Sciatic nerve (tissue), 2 donors: ENCODE measurements at places on chromosomes 5 and 9.

- DNase-seq: no peak
These were observed 1.3 kb downstream of the CD74 start for GRCh38 chr5:150411245-150411979.

GRCh38 chr5:135750506-135750905 lies 84.0 kb upstream of the SLC25A48 start:
- DNase-seq: no peak

DNA sequence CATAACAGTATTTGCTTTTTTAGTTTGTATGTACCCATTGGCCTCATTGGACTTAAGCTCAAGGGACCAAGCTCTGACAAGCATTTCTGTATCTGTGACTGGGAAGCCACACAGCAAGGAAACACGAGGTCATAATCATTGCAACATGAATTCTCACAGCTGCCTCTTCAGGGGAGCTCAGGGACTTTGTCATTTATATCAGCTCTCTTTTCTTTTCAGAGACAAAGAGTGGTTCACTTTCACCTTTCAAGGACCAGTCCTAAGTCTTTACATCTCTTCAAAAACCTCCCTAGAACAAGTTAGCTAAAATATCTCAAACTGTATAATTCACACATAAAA lies 58.6 kb downstream of the ADAMTS12 start:
- DNase-seq: no peak

GRCh38 chr5:113166261-113166660 lies 189.7 kb downstream of the DCP2 start:
- no peak for DNase-seq

DNA sequence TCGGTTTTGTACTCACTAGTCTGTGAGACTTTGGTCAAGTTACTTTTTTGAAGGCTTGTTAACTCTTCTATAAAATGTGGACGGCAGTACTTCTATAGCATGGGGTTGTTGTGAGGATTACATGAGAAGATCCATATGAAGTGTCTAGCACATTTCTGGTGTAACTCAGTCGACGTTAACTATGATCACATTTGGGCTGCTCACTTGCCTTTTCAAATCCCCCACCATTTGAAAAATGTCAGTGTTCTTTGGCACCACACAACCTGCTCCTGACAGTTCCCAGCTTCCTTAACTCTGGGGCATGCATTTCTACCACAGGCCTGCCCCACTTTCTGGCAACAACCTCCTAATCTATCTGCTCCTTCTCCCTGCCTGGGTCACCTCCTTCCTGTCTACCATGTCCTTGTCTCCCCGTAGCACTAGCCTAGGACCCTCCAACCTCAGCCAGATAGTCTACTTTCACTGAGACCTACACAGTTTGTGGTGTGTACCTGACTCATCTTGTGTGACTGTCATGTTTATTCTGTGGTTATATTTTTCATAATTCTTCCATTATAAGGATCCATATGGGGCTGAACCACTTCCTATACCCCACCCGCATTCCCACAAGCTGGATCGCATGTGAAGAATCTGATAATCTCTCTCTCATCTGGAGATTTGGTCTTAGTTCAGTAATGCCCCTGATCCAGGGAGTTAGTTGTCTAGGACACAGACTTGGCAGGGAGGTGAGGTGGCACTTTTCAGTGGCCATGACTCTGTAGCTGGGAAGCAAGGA lies 30.2 kb upstream of the BASP1 start:
- no peak for DNase-seq

DNA sequence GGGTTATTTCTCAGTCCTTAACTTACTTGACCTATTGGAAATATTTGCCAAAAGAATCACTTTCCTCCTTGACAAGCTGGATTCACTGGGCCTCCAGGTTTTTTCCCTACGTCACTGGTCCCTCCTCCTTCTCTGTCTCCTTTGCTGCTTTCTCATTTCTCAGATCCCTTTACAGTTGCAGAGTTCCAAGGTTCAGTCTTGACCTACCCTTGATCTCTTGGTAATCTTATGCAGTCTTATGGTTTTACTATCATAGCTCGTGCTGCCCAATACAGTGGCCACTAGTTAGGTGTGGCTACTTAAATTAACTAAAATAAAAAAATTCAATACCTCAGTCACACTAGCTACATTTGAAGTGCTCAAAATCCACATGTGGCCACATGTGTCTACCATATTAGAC lies 11.4 kb downstream of the SLC38A9 start:
- DNase-seq: no peak

- no peak for DNase-seq
These were observed 340.2 kb downstream of the SLCO4C1 start for GRCh38 chr5:101955891-101956290.

DNA sequence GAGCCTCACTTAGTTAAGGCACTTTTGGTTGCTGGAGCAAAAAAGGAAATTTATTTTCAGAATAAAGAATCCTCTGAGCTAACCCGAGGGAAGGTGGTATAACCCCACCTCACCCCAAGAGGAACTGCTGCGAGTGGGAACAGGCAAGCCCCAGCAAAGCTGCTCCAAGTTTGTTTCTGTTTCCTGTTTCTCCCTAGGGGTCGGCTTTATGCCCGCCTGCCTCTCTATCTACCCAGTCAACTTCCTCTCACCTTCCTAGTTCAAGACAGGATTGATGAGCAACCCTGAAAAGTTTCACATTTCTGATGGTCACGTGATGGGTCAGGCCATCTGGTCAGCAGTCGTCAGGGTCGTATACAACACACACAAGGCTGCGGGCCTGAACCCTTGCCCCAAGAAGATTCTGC lies 31.1 kb downstream of the TRIO start:
- DNase-seq: no peak

DNA sequence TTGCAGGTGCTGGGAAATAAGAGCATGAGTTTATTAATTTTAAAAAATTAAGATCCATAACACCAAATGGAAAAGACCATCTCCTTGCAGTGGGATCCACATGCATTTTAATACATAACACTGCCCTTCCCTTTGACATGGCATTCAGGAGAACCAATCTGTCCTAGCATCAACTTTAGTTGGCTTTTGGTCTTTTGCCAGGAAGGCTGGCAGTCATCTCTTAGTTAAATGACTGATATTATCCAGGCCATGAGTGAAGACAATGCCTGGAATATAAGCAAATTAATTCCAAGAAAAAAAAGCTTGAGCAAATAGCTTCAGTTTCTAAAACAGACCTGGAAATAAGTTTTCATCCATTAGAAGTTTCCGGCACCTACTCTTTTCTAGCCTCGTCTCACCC lies 55.1 kb upstream of the OTULINL start:
- DNase-seq: no peak

DNA sequence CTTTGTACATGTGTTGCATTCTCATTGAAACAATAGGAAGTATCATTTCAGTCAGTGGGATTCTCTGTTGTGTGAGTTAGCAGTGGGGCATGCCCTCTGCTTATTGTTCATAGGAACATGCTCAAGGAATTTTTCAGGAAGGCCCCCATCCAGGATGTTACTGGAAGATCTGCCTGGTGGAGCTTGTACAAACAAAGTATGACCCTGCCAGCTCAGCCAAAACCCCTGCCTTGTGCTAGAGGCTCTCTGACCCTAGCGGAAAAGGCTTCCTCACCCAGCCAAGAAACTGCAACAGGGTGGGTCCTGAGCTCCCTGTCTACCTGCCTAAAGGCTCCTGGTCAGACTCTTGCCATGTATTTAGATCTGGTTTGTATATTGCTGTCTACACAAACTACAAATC lies 43.2 kb downstream of the MRRF start:
- DNase-seq: no peak

- no peak for DNase-seq
These were observed 47.1 kb upstream of the SH3GL2 start for GRCh38 chr9:17531642-17532254.

DNA sequence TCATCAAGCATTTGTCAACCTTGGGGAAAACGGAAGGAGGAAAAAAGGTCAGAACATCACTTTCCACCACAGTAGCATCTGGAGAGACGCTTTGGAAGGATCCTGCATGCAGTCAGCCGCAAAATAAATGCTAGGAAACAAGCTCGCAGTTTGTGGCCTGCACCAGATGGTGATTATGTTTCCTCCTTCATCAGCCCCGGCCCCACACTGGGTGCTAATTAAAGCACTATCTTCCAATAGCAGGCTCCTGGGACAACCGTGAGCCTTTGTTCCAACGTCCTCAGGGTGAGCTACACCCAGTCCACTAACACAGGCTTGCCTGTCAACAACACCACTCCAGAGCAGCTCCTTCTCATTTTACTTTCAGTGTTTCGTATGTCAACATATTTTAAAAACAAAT lies 64.0 kb downstream of the RNF130 start:
- DNase-seq: no peak

GRCh38 chr5:76472335-76473008 lies 69.4 kb downstream of the IQGAP2 start:
- DNase-seq: no peak

DNA sequence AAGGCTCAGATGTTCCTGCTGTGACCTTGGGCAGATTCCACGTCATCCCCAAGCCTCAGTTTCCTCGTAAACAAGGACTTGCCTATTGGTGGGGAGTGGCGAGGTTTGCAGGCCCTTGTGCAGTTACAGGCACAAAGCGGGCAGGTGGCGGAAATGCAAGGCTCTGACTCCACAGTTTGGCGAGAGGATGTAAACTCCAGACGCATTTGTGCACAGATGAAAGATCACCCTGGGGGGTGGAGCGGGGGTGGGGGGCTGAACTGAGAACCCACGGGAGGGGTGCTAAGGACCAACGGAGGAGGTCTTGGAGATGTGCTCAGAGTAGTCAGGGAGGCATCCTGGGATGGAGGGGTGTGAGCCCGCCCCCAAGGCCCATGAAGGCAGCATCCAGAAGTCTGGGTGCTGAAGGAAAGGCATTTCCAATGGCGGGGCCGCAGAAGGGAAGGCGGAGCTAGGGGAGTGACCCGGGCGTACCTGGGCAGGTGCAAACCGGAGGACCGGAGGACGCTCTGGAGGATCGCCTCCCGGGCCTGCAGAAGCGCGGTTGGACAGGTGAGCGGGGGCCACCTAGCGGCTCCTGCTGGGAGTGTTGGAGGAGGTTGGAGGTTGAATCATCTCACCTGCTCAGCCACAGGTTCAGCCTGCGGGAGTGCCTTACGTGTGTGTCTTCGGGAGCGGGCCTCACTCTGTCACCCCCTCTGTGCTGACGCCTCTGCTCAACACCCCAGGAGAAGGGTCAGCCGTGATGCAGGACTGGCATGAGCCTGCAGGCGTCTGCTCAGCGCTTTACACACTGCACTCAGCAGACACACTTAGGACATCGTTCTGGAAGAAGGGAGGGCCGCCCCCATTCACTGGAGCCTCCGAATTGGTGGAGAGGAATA lies 1.9 kb upstream of the FIBCD1 start:
- peak; percentile 77 for DNase-seq

GRCh38 chr9:73183917-73184861 lies 32.5 kb downstream of the ANXA1 start:
- no peak for DNase-seq

DNA sequence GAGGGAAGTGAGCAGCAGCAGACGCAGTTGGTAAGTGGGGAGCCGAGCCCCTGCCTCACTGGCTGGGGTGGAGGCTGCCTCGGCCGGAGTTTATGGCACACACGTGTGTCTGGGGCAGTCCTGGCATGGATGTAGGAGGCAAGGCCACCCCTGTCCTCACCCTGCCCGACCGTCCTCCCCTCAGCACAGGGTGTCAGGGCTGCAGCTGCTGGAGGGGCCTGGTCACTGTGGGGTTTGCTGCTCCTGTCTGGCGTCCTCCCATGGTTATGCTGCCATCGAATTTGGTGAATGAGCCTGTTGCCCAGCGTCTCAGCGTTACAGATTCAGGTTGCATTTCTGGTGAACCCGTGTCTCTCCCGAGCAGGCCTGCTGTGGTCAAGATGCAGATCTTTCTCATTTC lies 32.4 kb downstream of the CEP72 start:
- no peak for DNase-seq

DNA sequence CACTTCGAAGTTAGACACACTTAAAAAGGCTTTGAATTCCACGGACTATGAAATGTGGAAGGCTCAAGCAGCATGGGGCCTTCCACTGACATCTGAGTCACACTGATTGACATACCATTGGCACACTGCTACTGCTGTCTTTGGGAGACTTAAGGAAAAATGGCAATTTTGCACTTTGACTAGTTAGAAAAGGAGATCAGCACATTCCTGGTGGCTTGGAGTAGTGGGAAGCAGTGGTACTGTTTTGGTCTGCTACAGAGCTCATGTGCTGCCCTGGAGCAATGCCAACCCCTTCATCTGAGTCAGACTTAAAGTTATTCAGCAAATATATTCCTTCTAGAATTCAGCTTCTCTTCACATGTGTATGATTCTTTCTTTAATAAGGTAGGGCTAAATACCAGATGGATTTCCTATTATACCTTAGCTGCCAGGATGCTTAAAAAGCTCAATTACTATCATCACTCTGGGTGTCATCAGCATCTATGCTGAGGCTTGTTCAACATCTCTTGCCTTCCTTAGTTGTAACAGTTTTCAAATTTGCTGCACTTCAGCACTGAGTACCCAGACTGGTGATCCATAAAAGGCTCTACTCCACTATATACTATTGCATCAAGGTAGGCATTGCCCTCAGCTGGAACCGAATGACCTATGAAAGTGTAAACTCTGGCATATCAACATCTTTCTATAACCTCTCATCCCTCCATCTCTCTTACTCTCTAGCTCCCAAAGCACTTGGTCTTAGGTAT lies 42.3 kb upstream of the MOCS2 start:
- DNase-seq: no peak

DNA sequence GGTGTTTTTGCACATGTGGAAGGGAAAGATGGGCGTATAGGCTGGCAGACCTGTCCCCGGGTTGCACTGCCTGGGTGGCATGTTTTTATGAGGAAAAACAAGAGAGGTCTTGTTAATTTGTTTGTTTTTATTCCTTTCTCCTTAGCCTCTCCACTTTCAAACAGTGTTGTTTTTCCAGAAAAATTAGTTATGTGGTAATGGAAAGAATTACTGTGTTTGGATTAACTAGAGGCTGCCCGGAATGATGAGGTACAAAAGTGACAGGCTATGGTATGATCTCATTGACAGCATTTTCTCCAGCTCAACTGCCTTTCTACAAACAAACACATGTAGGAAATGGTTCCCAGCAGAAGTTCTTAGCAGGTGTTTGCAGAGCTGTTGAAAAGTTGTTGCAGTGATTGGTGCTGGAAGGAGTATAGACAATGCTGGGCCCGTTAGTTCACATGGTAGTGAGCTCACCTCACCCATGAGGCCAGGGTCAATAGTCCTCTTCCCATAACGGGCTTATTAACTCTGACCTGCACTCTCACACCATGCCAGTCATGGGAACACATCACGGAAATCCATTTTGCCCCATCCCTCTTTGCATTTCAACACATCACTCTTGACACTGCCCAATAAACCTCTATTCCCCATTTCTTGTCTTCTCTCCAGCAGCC lies 111.3 kb upstream of the SAP30L start:
- DNase-seq: no peak

GRCh38 chr5:40160435-40160834 lies 519.3 kb upstream of the PTGER4 start:
- DNase-seq: no peak

DNA sequence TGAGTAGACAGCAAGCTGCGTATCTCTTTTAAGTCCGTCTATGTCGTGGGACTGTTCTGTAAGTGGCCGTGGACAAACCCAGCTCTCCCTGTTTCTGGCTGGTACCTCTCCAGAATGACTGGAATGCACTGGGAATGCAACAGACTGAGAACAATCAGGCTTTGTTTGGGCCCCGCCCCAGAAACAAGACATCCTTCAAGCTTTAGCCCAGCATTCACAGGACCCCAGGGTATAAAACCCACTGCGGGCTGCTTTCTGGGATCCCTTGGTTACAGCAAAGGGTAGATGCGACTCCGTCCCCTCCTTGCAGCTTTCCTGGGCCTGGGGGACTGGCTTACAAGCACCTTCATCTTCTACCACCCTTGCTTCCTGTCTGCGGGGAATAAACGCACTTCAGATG lies 45.6 kb upstream of the SPTLC1 start:
- DNase-seq: no peak

GRCh38 chr9:99299211-99300102 lies 77.4 kb downstream of the SEC61B start:
- DNase-seq: no peak
